CD4-positive, alpha-beta T cell treated with Interleukin-2 at 100 ng/mL for 4 hours (primary cell): ENCODE measurements at places on chromosomes 5 and 9.

- DNase-seq, result no peak
Measured at GRCh38 chr5:98807806-98808205, 34.3 kb downstream of the RGMB start.

DNA sequence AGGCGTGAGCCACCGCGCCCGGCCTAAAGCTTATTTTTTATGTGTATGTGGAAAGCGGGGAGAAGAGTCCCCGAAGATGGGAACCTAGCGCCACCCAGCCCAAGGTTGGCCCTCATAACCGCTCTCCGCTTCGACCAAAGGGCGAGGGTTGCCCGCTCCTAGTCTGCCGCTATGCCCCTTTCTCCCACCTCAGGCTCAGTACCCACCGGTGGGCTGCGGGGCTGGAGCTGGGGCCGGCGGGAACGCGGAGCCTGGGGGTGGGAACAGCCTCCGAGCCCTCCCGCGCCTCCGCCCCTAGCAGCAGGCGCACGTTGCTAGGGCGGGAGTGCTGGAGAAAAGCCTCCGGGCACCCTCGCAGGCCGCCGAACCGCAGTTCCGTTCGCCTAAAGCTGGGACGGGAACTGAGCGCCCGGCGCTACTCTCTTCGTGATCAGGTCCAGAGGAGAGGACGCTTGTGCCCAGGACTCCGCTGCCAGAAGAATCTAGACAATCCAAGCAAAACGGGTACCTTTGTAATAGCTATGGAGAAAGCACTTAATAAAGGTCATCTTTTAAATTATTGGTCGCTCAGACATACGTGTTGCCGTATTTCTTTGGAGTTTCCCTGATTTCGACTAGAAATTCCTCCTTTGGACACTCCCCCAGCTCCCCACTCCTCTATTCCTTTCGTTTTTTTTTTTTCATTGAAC, at the start of gene WDR31:
WDR31 (minus strand) TSS at position 265 of the 689 bp plus-strand sequence. CDS start 8,253 bp downstream, outside the sequence.
- peak; percentile 82 for DNase-seq

- DNase-seq, result no peak
Measured at GRCh38 chr5:96177303-96177869, 215.7 kb upstream of the ELL2 start.

DNA sequence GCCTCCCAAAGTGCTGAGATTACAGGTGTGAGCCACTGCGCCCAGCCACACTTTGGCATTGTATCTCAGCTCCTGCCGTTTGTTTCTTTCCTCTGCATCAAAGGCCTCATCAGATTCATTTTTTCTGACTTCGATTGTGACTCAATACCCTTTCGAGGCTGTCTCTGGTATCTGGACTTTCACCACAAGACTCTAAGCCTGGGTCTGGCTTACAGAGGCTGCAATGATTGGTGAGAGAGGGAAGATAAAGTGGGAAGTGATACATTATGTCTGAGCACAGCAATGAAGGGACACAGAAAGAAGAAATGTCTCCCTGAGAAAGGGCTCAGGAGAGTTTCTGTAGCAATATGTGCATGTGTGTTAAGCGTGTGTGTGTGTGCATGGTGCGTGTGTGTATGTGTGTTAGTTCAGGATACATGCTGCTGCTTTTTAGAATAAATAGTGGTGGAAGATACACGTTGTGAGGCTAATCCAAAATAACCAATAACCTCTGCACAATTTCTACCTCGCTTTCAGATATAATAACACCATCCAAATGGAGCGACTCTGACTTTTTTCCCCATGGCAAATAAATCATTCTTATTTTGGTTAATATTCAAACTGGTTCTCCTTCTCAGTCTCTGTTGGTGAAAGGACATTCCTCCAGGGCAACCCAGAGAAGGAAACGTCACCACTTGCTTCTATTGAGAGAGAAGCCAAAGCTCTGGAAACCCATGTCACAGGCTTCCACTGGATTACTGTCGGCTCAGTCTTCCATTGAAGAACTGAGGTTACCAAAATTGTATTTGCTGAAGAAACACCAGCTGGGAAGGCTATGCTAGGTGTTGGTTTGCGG, 8.1 kb upstream of the DAB2 start:
- DNase-seq, result no peak

- DNase-seq, result no peak
Measured at GRCh38 chr9:126401107-126401506, 74.5 kb downstream of the MVB12B start.

DNA sequence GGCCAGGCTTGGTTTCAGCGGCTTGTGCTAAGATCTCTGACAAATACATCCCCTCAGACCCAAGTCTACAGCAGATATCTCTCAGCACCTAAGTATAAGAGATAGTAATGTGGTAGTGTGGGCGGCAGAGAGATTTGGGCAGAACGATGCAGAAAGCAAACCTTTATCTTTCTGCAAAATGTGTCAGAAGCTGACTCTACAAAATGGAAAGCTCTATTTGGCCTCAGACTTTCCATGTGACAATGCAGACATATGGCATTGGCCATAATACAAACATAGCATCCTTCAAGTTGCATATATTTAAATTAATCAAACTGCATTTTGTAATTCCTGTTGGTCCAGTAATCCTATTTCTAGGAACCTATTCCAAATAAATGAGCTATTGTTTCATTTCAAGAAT, 102.5 kb upstream of the RAI14 start:
- DNase-seq, result no peak

- DNase-seq, result no peak
Measured at GRCh38 chr5:98301547-98301946, 471.9 kb upstream of the RGMB start.

DNA sequence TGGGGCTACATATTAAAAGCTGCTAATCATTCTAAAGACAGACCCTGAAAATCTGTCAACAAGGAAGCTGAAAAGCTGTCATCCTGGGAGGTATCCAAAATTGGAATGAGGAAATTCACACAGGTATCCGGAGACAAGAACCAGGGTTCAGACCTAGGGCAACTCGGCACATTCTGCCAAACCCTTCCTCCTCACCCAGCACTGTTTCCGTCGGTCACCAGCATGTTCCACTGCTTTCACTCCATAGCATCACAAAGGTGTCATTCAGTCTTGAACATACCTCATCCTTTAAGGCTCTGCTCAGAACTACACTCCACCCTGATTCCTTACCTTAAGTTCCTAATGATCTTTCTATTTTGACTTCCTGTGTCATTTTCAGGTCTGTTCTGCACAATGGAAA, 153.1 kb upstream of the RASA1 start:
- DNase-seq, result no peak

DNA sequence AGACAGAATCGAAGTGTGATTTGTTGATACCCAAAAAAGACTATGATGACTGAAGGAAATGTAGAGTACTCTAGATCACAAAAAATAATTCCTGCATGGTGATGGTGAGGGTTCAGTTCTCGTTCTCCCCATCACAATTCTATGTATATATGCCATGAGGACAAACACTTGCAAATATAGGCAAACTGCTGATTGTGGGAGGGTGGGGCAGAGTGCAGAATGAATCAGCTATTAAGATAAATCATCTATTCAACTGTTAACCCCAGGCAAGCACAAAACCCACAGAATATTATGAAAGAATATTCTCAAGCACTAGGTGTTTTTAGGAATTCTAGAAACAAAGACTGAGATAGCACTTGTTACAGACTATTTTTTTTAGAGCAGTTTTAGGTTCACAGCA, 13.9 kb upstream of the UBLCP1 start:
- no peak for DNase-seq

- DNase-seq, result peak; percentile 57
Measured at GRCh38 chr9:129489838-129490582, 130.9 kb downstream of the C9orf50 start.

- DNase-seq, result no peak
Measured at GRCh38 chr5:56523790-56524575, 290.9 kb upstream of the ANKRD55 start.

GRCh38 chr9:85062385-85063022, 393.0 kb downstream of the NTRK2 start:
- DNase-seq, result no peak

DNA sequence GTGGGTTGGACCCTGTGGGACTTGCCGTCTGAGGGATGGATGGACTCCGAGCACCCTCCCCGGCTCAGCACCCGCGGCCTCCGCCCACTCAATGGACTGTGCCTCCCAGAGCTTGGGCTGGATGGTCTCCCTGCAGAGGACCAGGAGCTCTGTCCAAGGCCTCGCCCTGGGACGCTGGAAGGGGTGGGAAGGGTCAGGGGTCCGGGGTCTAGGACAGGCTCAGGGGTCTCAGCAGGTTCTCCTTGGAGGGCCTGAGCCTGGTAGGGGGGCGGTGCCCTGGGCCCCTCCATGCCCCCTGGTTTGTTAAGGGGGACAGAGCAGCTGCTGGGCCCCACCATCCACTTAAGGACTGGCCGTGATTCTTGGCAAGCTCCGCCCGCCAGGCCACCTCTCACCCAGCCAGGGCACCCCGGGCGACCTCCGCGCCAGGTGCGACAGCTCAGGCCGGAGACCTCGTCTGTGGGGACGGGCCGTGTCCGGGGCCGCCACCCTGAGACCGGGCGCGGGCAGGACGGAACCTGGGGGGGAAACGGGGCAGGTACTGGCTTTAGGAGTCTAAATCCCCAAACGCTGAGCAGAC, 29.2 kb downstream of the EXOC3 start:
- DNase-seq, result no peak

DNA sequence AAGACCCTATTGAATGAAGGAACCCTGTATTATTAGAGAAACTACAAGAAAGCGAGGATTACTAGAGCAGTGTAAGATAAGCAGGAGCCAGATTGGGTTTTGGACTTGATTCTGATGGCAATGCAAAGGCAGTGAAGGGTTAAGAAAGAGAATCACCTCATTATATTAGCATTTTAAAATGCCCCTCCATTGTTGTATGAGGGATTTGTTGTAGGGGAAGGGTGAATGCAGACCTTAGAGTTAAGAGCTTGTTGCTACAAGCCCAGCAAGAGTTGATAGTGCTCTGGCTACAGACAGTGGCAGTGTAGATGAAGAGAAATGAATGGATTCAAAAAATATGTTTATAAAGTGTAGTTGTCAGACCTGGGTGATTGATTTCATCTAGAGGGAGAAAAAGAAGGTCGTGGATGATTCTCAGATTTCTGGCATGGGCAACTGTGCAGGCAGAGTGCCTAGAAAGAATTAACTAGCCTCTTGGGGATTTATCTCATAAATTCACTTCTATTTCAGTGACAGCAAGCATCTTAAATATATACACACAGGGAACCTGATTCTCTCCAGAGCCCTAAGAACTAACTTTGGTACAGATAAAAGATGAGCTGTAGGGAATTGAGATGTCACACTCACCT, 344.8 kb downstream of the ARRDC3 start:
- DNase-seq, result no peak

GRCh38 chr5:125175348-125176004, 429.0 kb upstream of the ZNF608 start:
- no peak for DNase-seq

- DNase-seq, result no peak
Measured at GRCh38 chr5:52863715-52864290, 76.1 kb downstream of the ITGA1 start.

DNA sequence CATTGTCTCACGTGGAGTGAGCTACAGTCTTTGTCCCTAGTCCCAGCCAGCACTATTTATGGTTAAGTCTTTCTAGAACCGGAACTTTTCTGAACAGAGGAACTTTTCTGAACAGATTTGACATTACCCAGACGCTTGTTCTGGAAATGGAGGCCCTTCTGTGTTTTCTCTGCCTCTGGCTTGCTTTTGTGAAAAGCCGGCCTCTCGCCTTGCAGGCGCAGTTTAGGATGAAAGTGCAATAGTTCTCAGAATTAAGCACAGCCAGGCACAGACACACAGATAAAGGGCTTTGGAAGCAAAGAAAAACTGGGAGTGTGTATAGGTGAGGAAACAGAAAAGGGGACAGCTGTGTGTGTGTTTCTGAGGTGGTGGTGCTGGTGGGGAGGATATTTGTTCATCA, 5.9 kb downstream of the GDNF start:
- no peak for DNase-seq

DNA sequence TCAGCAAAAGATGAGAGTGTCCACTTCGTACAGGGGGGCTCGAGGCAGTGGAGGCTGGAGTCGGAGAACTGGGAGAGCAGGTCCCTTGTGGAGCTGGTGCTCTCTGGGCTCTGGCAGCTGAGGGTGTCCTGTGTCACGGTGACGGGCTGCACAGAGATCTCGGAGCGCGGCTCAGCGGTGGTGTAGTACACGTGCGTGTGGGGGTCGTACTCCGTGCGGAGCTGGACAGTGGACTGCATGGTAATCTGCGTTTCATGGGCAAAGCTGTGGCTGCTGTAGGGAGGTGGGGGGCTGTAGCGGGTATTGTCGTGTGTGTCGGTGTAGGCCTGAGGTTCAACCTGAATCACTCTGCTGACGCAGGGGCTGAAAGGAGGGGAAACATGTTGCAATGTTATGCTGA, 48.0 kb downstream of the PTCH1 start:
- DNase-seq, result no peak

- DNase-seq, result no peak
Measured at GRCh38 chr5:176737746-176738636, 72.4 kb upstream of the UNC5A start.

GRCh38 chr5:113205807-113206206, 229.0 kb downstream of the TSSK1B start:
- no peak for DNase-seq

- no peak for DNase-seq
Measured at GRCh38 chr5:133977161-133977787, 8.8 kb upstream of the C5orf15 start.

DNA sequence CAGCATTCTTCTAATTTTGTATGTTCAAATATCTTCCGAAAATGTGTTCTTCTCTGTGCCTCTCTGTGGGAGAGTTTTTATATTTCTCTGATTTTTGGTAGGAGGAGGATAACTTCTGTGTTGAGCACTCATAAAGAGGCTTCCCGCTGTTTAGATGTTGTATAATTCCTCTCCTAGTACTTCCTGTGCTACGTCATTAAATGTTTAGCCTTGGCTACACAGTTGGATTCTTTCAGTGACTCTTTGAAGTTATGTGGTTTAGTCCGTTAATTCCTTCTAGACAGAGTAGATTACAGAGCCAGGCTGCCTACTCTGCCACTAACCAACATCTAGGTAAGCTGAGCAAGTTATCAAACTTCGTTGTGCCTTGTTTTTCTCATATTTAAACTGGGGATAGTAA, 302.6 kb downstream of the OSTF1 start:
- no peak for DNase-seq

GRCh38 chr9:107034831-107035230, 171.9 kb downstream of the ZNF462 start:
- no peak for DNase-seq

DNA sequence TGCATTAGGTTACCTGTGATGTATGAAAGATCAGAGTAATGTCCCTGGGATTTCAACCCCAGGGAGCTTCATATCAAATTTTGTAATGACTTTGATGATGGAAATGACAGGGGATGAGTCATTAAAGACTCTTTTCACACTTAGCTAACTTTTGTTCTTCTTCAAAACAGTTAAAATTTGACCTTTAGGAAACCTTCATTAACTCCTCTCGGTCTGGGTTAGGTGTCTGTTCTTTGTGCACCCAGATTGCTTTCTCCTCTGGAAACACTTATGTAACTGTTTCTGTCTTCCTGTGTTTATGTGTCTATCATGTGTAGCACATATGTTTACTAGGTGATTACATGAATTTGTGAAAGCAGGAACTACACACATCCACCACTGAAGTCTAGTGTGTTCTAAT, 1.6 kb downstream of the SRFBP1 start:
- DNase-seq, result peak; percentile 8
